ENCODE measurements at places on chromosomes 2 and 18. TPM values are rescaled to one million over a fixed set of nuclear protein-coding genes. Genes with fewer than 3 reads are reported as not detected.

DNA sequence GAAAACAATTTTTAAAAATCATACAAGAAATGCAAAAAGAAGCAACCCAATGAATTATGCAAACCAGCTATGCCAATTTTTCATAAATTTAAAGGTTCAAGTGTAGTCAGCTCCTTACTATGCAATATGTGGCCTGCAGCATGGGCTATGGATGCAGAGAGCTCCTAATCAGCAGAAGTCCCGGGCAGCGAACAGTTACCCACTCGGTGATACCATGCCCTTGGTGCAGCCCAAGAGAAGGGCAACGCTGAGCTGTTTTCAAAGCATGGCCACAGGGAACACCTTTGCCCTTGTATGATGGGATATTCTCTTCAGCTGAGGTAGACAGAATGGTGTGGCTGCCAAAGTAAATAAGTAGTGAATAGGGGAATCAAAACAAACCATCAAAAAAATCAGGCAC, 17.3 kb upstream of the ARL5A start:
- no peak for DNase-seq

Gene ELOA2
- not detected for total RNA-seq

GRCh38 chr2:101881131-101881530, 110.6 kb upstream of the IL1R2 start:
- no peak for DNase-seq

GRCh38 chr18:5417342-5417741, 121.8 kb upstream of the ZBTB14 start:
- DNase-seq = no peak

- no peak for DNase-seq
These were observed 242.5 kb downstream of the CYP26B1 start for GRCh38 chr2:71905205-71905604.

- DNase-seq = no peak
These were observed 98.1 kb downstream of the SMAD2 start for GRCh38 chr18:47832348-47832747.

Gene EFHD1
- not detected for total RNA-seq

GRCh38 chr18:54229421-54230059, 5.1 kb upstream of the MBD2 start:
- no peak for DNase-seq

GRCh38 chr2:64606479-64607363, 47.0 kb downstream of the SERTAD2 start:
- DNase-seq = no peak

Gene SLC39A6
- total RNA-seq = 64.7 TPM

DNA sequence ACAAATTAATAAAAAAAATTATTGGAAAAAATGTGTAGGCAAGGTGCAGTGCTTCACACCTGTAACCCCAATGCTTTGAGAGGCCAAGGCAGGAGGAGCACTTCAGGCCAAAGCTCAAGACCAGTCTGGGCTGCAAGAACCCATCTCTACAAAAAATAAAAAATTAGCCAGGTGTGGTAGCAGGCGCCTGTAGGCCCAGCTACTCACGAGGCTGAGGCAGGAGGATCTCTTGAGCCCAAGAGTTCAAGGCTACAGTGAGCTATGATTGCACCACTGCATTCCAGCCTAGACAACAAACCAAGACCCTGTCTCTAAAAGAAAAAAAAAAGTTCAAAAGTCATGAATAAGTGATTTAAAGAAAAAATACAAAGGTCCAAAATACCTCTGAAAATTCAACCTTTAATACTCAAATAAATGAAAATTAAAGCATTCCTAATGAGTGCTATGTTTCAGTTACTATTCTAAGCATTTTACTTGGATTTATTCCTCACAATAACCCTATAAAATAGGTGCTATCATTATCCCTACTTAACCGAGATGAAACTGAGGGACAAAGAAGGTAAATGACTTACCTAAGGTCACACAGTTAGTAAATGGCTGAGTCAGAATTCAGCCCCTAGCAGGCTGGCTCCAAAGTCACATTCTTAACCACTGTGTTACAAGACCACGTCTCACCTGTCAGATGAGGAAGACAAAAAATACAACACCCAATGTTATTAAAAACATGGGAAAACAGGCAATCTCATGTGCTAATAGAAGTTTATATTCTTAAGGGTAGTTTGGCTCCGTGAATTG, 36.4 kb upstream of the PCBP1 start:
- DNase-seq = no peak

- no peak for DNase-seq
These were observed 11.2 kb upstream of the SCYGR1 start for GRCh38 chr2:227398684-227399670.

DNA sequence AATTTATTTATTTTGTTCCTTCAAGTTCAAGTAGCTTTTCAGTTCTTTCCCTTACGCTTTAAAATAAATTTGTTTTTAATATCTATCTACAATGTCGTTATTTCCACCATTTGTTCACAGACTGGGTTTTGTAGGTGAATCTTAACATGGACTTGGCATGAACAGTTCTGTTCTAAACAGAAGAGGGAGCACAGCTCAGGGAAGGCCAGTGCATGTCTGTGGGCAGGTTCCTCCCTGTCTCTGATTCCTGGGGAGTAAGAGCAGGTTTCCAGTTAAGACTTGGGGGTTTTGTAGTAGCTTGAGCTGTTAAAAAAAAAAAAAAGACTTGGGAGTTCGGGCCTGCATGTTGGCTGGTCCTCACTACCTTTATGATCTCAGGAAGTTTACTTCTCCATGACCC, 11.1 kb downstream of the TTL start:
- peak; percentile 25 for DNase-seq

GRCh38 chr18:37424507-37424906, 141.1 kb downstream of the CELF4 start:
- no peak for DNase-seq

GRCh38 chr2:77443076-77443475, 79.1 kb downstream of the LRRTM4 start:
- peak; percentile 30 for DNase-seq

DNA sequence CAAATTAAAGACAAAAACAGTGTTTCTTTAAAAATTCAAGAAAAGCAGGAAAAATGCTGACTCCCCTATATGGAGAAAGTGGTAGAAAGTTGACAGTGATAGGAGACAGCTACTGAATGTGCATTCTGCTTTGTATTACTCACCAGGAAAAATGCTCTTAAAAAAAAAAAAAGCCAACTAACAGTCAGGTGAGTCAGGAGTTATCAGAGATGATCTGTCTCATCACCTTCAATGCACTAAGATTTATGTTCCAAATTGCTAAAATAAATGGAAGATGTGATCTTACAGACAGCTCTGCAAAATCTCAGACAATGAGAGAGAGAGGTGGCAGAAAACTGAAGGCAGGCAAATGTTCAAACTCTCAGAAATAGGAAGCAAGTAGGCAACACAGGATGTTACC, 47.6 kb upstream of the ZNF521 start:
- DNase-seq = no peak

DNA sequence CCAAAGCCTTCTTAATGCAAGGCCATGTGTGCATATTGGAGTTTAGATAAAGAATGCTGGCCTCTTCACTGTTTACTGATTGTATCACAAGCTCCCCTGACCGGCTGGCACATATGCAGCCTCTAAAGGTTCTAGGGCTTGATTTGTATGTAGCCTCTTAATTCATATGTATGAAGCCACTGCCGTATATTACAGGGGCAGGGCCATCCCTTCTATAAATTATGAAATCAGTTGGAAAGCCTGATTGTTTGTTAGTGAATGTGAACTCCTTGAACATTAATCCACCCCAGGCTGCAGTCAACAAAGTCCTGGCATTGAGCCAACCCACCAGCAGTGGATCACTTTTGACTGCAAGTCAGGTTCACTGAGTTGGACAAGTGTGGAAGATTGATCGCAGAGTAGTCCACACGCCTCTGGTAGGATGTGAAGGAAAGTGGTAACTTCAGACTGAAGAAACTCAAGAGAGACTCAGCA, 61.6 kb upstream of the PARD3B start:
- DNase-seq = no peak

GRCh38 chr2:96404446-96405373, 69.1 kb downstream of the NCAPH start:
- DNase-seq = no peak

DNA sequence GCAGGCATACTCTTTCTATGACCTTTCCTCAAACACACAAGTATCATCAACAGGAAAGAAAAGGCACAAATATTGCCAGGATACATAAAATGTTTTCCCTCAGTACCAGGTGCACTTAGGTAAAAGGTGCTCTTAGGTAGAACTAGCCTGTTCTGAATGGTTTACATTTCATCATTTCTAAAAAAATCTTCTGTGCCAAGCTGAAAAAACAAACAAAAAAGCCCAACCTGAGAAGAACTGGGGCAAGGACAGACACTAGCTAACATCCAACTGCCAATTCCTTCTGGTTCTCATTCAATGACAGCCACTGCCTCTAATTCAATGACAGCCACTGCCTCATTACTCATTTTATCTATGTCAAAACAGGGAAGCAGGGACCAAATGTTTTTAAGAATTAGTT, 68.5 kb downstream of the SPIRE1 start:
- DNase-seq = no peak

Gene LRP1B
- total RNA-seq = 4.0 TPM

DNA sequence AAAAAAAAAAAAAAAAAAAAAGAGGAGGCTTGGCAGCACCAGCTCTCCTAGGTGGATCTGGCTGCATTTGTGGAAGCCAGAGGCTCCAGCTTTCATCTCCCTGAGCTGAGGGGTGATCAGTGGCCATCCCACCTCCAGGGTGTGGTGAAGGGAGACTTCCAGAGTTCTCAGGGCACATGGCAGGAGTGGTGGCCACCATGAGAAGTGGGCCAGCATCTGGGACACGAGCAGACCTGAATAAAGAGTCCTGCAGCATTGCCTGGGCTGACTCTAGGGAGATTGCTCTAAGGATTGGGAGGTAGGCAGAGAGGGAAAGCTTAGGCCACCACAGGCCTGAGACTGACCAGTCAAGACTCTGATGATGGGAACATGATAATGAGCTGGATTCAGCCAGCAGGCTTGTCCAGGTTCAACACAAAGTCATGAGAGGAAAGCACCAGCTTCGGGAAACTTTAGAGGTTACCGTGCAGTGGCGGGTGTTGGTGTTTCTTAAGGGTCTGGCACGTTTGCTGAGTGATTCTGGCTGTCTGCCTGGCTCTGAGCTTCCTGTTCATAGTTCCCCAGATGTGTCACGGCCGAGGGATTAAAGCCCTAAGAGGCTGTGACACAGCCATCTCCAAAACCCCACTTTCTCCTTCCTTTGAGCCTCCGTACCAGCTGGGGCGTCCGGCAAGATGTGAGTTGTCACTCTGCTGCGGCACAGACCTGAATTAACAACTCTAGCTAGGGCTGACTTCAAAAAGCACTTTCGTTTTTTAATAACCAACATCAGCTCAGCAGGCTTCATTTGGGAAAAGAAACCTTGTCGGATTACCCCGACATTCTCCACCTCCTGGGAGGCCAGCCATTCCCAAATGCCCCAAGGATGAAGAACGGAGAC, 38.3 kb upstream of the IL1R1 start:
- no peak for DNase-seq

Gene CCBE1
- total RNA-seq = not detected

GRCh38 chr2:113757138-113757657, 756 bp upstream of the SLC35F5 start:
- DNase-seq = no peak
